ENCODE measurements at places on chromosomes 7 and 10.

- H3K36me3 ChIP-seq, result peaks cover 2% of the 10 kb centered on the region
- no peak overlapping the region for H3K4me3 ChIP-seq
- DNase-seq, result no peak
Observed at GRCh38 chr7:128755075-128755818, 16.1 kb downstream of the CALU start.

DNA sequence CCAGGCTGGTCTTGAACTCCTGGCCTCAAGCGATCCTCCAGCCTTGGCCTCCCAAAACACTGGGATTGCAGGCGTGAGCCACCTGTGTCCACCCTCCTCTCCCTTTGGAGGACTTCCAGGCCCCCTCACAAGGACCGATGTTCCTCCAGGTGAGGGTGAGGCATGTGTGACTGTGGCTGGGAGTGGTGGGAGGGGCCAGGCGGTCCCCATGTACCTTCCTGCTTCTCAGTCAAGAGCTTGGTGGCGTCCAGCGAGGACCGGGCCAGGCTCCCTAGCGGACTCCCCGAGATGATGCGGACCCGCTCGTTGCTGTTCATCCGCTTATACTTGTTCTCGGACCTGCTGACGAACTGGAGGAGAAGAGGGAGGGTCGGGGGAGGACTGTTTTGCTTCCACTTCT is 70.9 kb upstream of the GNA12 start:
- no peak overlapping the region for H3K27ac ChIP-seq
- no peaks in the 10 kb centered on the region for H3K36me3 ChIP-seq
- no peaks in the 10 kb centered on the region for H3K27me3 ChIP-seq
- no peaks in the 10 kb centered on the region for H3K4me1 ChIP-seq
- no peak for DNase-seq

DNA sequence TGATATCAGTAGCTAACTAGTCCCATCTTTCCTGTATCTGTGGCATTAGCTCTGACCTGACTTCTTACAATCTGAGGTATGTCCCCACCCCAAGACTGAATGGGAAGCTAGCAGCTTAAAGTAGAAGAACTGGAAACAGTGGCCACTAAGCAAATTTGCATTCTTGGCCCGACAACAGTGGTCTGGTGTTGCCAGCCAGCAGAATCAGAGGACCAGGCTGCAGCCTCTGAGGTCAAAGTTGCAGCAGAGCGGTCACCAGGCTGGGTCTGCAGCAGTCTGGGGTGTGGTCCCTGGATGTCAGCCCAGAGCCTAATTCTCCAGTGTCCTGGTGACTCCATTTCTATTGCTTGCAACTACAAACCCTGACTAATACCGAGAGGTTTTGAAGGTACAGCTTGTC is 26.3 kb downstream of the FAM107B start:
- H3K36me3 ChIP-seq, result no peaks in the 10 kb centered on the region
- no peak overlapping the region for H3K27ac ChIP-seq
- DNase-seq, result no peak
- H3K4me1 ChIP-seq, result peaks cover 33% of the 10 kb centered on the region
- H3K27me3 ChIP-seq, result no peaks in the 10 kb centered on the region
- no peak overlapping the region for H3K4me3 ChIP-seq

DNA sequence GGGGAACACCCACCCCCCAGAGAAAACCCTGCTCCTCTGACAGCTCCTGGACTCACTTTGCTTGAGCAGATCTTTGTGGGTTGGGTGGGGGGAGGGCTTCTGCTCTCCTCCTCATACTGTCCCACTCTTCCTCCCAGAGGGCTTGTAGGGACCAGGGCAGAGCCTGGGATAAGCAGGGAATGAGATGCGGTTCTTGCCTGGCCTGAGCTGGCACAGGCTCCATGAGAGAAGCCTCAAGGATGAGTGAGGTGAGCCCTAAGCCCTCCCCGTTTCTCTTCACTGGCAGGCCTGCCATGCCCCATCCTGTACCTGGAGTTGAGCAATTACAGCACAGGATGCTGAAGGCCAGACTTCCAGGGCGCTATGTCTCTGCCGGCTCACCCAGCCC is 134.7 kb downstream of the ADAM12 start:
- H3K27ac ChIP-seq, result no peak overlapping the region
- no peaks in the 10 kb centered on the region for H3K27me3 ChIP-seq
- peaks cover 10% of the 10 kb centered on the region for H3K4me1 ChIP-seq
- no peak overlapping the region for H3K4me3 ChIP-seq
- no peak for DNase-seq

GRCh38 chr7:36861656-36862055 is 137.4 kb upstream of the AOAH start:
- no peaks in the 10 kb centered on the region for H3K27me3 ChIP-seq
- no peak overlapping the region for H3K4me3 ChIP-seq
- no peaks in the 10 kb centered on the region for H3K36me3 ChIP-seq

Measured in tibial nerve (tissue), 4 donors.